ENCODE measurements at places on chromosomes 4 and X. TPM values are rescaled to one million over a fixed set of nuclear protein-coding genes. Genes with fewer than 3 reads are reported as not detected.

HDX gene
- total RNA-seq = 3.4 TPM

RNF113A gene
- 12.7 TPM for total RNA-seq

TRIML2 gene
- 18.7 TPM for total RNA-seq

PPP4R3C gene
- not detected for total RNA-seq

SLC25A14 gene
- 9.2 TPM for total RNA-seq
